Neural progenitor cell (in vitro differentiated cells): ENCODE measurements at places on chromosomes 12 and 14. TPM values are rescaled to one million over a fixed set of nuclear protein-coding genes. Genes with fewer than 3 reads are reported as not detected.

- no peak for DNase-seq
- no peak overlapping the region for H3K27ac ChIP-seq
- H3K4me1 ChIP-seq: peaks cover 11% of the 10 kb centered on the region
- H3K36me3 ChIP-seq: no peaks in the 10 kb centered on the region
- H3K27me3 ChIP-seq: no peaks in the 10 kb centered on the region
Observed at GRCh38 chr14:72247896-72248465, 315.8 kb downstream of the RGS6 start.

- peak; percentile 18 for DNase-seq
- H3K4me1 ChIP-seq: peaks cover 23% of the 10 kb centered on the region
- peak overlapping the region; percentile 21 for H3K4me3 ChIP-seq
- no peaks in the 10 kb centered on the region for H3K36me3 ChIP-seq
Observed at GRCh38 chr12:119082496-119082895, 96.2 kb upstream of the HSPB8 start.

- H3K27me3 ChIP-seq: no peaks in the 10 kb centered on the region
- DNase-seq: no peak
- H3K36me3 ChIP-seq: no peaks in the 10 kb centered on the region
- no peak overlapping the region for H3K27ac ChIP-seq
- H3K4me3 ChIP-seq: no peak overlapping the region
Observed at GRCh38 chr12:94240171-94240570, 91.8 kb downstream of the PLXNC1 start.

DNA sequence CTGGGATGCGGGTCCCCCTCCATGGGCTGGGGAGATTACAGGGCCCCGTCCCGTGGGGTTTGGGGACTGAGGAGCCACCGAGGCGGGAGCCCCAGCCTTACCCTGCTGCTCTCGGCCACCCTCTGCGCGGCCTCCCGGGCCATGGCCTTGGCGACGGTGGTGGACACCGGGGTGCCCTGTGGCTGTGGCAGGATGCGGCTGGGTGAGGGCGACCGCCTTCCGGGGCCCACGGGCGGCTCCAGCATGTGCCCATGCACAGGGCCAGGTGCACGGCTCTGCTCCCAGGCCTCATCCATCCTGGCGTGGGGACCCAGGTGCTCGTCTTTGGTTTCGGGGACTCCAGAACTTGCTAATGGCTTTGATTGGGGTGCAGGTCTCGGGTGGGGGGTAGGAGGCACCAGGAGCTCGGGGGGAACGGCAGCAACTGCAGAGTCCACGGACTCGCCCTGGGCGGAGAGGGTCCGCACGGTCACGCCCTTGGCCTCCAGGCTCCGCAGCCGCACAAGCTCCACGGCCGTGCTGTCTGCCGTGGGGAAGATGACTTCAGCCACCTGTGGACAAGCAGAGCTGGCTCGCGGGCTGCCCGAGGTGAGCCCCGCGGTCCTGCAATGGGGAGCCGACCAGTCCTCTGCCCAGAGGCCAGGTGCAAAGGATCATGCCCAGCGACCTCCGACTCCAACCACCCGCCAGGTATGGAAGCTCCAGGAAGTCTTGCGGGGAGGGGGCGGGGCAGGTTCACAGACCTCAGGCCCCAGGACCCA is 99.2 kb downstream of the PIWIL1 start:
- no peaks in the 10 kb centered on the region for H3K4me1 ChIP-seq
- no peaks in the 10 kb centered on the region for H3K27me3 ChIP-seq
- DNase-seq: no peak
- no peak overlapping the region for H3K27ac ChIP-seq
- H3K36me3 ChIP-seq: no peaks in the 10 kb centered on the region

DNA sequence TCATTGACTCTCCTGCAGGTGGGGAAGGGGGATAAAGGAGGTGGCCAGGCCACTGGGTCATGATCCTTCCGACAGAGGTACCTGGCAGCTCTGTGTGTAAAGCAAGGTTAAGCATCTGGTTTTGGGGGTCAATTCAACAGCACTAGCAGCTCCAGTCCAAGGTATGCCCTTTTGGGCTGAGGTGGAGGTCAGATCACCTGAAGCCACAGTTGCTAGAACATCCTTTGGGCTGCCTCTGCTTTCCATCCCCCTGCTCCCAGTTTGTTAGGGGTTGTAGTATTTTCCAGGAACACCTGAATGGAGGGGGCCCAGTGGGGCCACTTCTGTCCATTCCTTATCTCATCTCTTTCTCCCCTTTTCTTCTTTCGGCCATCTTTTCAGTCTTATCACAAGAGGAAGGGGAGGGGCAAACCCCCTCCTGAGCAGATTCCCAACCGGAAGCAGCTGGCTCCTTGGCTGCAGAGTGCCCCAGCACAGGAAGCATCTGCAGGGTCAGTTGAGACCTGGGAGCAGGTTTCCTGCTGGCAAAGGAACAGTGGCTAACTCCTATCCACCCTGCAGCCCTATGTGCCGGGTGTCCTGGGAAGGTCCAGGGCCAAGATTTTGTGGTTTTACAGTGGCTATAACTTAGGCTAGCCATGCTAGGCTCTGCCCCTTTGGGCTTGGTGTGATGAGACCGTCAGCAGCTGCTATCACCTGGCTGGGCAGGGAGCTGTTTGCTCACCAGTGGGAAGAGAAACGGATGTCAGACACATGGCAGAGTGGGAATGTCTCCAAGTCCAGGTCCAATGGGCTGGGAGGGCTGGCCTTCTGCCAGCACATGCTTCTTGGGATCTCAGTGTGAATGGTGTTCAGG is 40.2 kb downstream of the SH2B3 start:
- H3K27me3 ChIP-seq: no peaks in the 10 kb centered on the region
- H3K36me3 ChIP-seq: no peaks in the 10 kb centered on the region
- no peaks in the 10 kb centered on the region for H3K4me1 ChIP-seq
- DNase-seq: no peak

DNA sequence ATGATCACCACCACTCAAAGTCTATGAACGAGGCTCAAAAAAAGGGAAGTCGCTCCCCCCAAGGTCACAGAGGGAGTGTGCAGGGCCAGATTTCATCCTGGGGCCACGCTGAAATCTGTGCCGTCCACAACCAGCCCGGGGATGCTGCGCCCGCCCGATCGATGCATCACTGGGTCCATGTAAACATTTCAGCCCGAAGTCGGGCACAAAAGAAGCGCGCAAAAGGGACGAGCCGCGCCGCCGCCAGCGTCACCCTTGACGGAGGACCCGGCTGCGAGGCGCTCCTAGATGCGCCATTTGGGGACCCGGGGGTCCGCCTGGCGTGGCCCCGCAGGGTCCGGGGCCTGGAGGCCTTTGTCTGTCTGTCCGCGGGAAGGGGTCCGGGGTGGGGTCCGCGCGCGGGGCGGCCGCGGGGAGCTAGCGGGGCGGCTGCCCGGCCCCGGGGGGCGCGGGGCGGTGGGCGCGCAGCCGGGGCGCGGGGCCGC is 503 bp downstream of the FBXO21 start:
- H3K4me1 ChIP-seq: peaks cover 8% of the 10 kb centered on the region
- peak; percentile 65 for DNase-seq
- H3K4me3 ChIP-seq: peak overlapping the region; percentile 79
- H3K36me3 ChIP-seq: peaks cover 6% of the 10 kb centered on the region
- H3K27me3 ChIP-seq: peaks cover 7% of the 10 kb centered on the region

DNA sequence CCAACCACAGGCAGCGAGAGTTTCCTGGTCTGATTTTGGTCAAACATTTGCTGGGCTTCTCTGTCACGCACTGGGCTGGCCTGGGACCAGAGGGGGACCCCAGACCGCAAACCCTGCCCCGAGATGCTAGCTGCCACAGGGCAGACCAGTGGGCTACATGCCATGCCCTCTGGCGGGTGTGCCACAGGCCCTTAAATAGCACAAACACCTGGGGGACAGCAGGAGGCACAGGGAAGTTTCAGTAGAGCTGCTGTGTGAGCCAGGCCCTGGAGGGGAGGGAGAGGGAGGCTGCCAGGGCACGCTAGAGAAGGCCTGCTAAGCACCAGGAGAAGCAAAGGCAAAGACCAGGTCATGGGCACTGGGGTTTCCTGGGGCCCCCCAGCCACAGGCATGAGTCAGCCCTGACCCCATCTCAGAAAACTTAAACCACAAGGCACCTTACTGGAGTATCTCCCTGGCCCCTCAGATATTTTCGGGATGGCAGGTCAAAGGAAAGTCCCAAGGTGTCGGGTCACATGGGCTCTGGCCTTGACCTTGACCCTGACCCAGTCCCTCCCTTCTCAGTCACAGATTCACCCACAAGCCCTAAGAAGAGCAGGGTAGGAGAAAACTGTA is 29.2 kb downstream of the ITPK1 start:
- no peaks in the 10 kb centered on the region for H3K36me3 ChIP-seq
- no peaks in the 10 kb centered on the region for H3K27me3 ChIP-seq
- DNase-seq: no peak
- H3K4me1 ChIP-seq: peaks cover 24% of the 10 kb centered on the region

DNA sequence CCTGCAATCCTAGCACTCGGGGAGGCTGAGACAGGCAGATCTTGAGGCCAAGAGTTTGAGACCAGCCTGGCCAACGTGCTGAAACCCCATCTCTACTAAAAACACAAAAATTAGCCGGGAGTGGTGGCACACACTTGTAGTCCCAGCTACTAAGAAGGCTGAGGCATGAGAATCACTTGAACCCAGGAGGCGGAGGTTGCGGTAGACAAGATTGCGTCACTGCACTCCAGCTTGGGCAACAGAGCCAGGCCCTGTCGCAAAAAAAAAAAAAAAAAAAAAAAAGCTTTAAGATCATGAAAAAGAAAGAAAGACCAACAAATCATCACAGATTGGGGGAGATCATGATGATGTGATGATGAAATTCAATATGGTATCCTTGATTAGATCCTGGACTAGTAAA is 30.6 kb downstream of the WDR89 start:
- H3K4me1 ChIP-seq: no peaks in the 10 kb centered on the region
- no peaks in the 10 kb centered on the region for H3K27me3 ChIP-seq
- DNase-seq: no peak
- H3K27ac ChIP-seq: no peak overlapping the region

- H3K36me3 ChIP-seq: no peaks in the 10 kb centered on the region
- no peak overlapping the region for H3K27ac ChIP-seq
- DNase-seq: no peak
- no peak overlapping the region for H3K4me3 ChIP-seq
- peaks cover 13% of the 10 kb centered on the region for H3K4me1 ChIP-seq
- H3K27me3 ChIP-seq: no peaks in the 10 kb centered on the region
Observed at GRCh38 chr12:108679106-108679681, 45.5 kb upstream of the SELPLG start.

- no peak overlapping the region for H3K27ac ChIP-seq
- H3K4me1 ChIP-seq: no peaks in the 10 kb centered on the region
- no peak for DNase-seq
- H3K27me3 ChIP-seq: no peaks in the 10 kb centered on the region
Observed at GRCh38 chr12:1698720-1699119, 7.8 kb downstream of the ADIPOR2 start.

- DNase-seq: peak; percentile 40
- no peak overlapping the region for H3K4me3 ChIP-seq
- peaks cover 49% of the 10 kb centered on the region for H3K4me1 ChIP-seq
- no peaks in the 10 kb centered on the region for H3K27me3 ChIP-seq
Observed at GRCh38 chr12:5244513-5244972, 187.4 kb upstream of the NTF3 start.

DNA sequence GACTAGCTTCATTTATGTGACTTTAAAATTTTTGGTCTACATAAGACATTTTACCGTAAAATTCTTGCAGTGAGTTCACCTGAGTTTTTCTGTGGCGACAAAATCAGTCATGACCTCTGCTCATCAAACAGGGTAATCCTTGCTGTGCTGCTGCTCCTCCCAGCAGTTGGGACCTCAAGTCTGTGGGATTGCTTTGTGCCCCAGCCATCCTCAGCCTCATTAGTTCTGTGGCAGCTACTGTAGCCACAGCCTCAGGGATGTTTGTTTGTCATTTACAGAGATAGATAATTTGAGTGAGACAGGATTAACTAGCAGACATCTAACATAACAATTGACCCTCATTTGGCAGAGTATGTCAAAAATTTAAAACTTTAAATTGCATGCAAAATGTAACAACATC is 357.0 kb downstream of the PCNX1 start:
- no peaks in the 10 kb centered on the region for H3K27me3 ChIP-seq
- H3K4me1 ChIP-seq: no peaks in the 10 kb centered on the region
- H3K36me3 ChIP-seq: no peaks in the 10 kb centered on the region
- H3K4me3 ChIP-seq: no peak overlapping the region

DNA sequence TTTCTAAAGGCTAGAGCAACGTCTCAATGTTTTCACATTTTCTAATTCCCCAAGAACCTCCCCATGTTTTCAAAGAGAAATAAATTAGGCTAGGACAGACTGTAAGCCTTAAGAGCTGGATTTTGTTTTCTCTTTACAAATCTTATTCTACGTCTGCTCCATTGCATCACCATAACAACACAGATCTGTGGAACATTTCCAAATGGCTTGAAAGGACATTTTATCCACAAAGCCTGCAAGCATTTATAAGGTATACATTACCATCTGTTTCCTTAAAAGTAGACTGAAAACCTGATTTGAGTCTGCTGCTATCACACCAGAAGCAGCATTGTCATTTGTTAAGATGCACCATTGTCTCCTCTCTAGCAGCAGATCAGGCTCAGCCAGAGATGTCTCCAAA is 115.3 kb upstream of the PLEKHA5 start:
- no peak for DNase-seq
- no peak overlapping the region for H3K27ac ChIP-seq
- no peak overlapping the region for H3K4me3 ChIP-seq
- peaks cover 17% of the 10 kb centered on the region for H3K4me1 ChIP-seq
- no peaks in the 10 kb centered on the region for H3K27me3 ChIP-seq

GRCh38 chr14:77598366-77599070 is 17.9 kb downstream of the SPTLC2 start:
- H3K4me1 ChIP-seq: no peaks in the 10 kb centered on the region
- H3K4me3 ChIP-seq: no peak overlapping the region
- no peak overlapping the region for H3K27ac ChIP-seq
- H3K27me3 ChIP-seq: no peaks in the 10 kb centered on the region
- no peak for DNase-seq
- no peaks in the 10 kb centered on the region for H3K36me3 ChIP-seq

DNA sequence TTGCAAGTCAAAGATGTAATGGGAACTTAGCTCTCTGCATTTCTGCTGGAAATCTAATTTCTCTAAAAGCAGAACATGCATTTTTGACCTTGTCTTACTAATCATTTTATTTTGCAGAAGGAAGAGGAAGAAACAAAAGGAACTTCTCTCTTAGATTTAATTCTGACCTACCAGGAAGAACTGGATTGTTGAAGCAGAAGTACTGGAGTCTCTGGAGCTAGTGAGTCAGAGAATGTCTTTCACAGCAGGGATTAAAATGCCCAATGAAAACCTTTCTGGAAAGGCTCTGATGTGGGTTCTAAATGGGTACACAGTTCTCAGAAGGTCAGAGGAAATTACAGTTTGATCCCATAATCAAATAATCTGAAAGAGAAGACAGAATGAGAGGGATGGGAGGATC is 70.8 kb upstream of the GNG2 start:
- H3K36me3 ChIP-seq: no peaks in the 10 kb centered on the region
- no peak overlapping the region for H3K27ac ChIP-seq
- DNase-seq: no peak
- no peaks in the 10 kb centered on the region for H3K27me3 ChIP-seq
- H3K4me1 ChIP-seq: no peaks in the 10 kb centered on the region
- H3K4me3 ChIP-seq: no peak overlapping the region

GRCh38 chr14:76034566-76034965 is 49.0 kb downstream of the IFT43 start:
- no peaks in the 10 kb centered on the region for H3K27me3 ChIP-seq
- H3K4me1 ChIP-seq: no peaks in the 10 kb centered on the region
- H3K36me3 ChIP-seq: no peaks in the 10 kb centered on the region
- H3K27ac ChIP-seq: no peak overlapping the region
- H3K4me3 ChIP-seq: no peak overlapping the region

- H3K4me3 ChIP-seq: no peak overlapping the region
- H3K27me3 ChIP-seq: peaks cover 34% of the 10 kb centered on the region
Observed at GRCh38 chr12:1657688-1658087, 28.7 kb downstream of the WNT5B start.

- H3K27me3 ChIP-seq: no peaks in the 10 kb centered on the region
- no peak overlapping the region for H3K4me3 ChIP-seq
Observed at GRCh38 chr12:47561746-47562145, 144.1 kb downstream of the RPAP3 start.

The CISTR gene
- total RNA-seq: not detected in 2 replicates

The CLIP1 gene
- 38.3 and 50.8 TPM in 2 replicates for total RNA-seq

The RPL36AL gene
- 130 and 170 TPM in 2 replicates for total RNA-seq

The RBM19 gene
- total RNA-seq: 23.5 and 28.7 TPM in 2 replicates
